NAMALWA (cell line): ENCODE measurements at places on chromosomes 2 and 18.
A peak's percentile ranks its signal among the peaks of the same experiment; 100 is the strongest.

GRCh38 chr2:234436482-234436837, 60.4 kb downstream of the ARL4C start:
- no peak for DNase-seq

DNA sequence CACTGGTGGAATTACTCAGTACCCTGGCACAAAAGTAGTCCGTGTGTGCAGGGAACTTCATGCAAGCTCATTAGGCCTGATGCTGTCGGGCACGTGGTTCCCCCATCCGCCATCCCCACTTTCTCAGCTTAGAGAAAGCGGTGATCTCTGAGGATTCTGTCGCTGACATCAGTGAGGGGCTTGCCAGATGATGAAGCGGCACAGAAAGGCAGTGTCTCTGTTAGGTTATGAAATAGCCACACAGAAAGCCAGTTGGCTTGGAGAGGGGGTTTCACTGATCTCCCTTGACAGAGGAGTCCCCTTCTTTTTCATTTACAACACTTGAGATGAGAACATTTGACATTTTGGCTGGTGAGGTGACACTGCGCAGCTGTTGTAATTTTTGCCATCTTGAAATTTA, 179.7 kb downstream of the FAM210A start:
- no peak for DNase-seq

DNA sequence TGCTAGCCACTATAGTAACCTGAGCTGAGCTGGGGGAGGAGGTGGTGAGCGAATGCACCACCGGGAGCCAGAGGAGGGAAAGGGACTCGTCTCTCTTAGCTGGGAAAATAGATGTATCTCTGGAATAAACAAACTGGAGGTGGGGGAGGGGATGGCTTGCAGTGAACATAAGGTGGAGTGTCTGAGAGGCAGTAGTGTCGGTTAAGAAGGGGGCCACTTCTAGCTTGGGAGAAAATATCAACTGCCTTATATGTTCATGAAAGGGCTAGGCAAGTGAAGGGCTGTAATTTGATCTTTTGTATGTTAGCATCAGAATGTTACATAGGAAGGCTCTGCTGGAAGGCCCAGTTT, 2.2 kb downstream of the SETBP1 start:
- DNase-seq, result no peak

GRCh38 chr18:36697905-36698304, 130.9 kb downstream of the TPGS2 start:
- no peak for DNase-seq

GRCh38 chr2:31238126-31238905, 4.4 kb downstream of the EHD3 start:
- no peak for DNase-seq

DNA sequence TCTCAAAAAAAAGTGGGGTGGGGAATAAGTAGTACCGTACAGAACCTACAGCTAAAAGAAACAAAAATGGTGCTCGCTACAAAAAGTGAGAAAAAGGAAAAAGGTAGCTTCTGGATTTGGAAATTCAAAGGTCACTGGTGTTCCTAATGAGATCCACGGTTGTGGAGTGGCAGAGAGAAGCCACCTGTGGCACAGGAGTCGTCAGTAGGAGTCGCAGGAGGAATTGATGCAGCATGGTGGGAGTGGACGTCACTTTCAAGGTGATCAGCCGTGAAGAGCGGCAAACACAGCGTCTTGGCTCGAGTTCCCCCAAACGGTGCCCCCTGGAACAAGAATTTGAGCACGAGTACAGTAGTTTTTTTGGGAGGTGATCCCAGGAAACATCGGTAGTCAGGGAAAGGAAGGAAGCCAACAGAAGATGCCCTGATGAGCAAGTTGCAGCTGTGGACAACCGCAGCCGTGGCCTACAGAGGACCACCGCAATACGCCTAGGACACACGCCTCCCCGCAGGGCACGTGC, 1.4 kb upstream of the TTL start:
- peak; percentile 52 for DNase-seq

DNA sequence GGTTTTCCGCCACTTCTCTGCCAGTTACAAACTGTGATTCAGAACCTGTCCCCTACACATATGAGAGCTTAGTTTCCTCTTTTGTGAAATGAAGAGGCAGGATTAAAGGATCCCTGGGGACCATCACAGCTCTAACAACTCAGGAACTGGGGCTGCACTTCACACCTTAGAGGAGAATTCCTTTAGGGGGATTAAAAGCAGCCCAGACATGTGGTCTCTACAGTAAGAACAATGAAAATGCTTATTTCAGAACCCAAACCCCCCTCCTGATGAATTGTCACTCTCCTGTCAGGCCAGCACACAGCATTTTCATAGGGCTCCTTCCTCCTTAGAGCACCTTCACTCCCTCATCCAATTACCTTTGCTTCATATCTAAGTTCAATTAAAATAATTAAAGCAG, 101.5 kb upstream of the NEDD4L start:
- no peak for DNase-seq

DNA sequence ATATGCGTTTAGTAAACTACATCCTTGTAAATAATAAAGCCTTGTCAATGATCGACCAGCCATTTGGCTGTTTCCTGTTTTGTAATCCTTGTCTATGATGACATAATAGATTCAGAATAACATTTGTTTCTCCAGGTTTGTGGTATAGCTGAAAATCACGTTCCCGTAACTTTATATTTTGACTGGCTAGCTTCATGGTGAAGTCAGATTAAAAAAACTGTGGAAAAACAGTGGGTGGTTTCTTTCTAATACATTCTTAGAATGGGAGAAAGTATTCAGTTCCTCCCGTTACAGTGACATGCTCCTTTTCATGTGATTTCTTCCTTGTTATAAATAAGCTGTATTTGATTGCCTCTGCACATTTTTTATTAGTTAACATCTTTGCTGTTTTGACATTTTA, 366.9 kb downstream of the NYAP2 start:
- no peak for DNase-seq

DNA sequence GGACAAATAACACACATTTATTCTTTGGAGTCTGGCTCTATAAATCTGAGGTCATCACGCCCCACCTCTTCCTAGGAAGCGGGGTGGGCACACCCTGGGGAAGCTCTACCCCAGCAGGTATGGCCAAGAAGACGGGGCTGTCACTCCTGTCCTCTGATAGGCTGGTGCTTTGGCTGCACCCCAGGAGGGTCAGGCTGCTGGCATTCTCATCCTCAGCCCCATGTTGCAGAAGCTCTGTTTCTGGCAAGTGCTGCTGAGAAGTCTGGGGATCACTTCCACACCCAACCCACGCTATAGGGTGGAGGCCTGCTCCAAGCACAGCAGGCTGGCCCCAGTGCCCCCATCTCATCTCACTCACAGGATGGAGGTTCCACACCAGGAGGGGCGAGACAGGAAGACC, 17.6 kb downstream of the ARHGEF4 start:
- DNase-seq, result no peak

DNA sequence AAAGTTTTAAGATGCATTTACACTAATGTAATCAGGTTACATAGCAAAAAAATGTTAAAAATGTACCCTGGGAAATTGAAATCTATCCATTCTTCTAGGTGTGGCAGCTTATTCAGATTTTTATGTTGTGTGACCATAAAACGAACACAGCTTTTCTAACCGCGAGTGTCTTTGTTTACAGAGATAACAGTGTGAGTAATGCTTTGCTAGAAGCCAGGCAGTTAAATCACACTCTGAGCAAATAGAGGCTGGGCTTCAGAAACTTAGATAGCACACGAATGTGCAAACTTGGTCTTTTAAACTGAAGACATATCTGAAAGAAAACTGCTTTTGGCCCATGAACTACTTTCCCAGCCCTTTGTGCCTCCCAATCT, 116.1 kb downstream of the SPTBN1 start:
- DNase-seq, result peak; percentile 44

DNA sequence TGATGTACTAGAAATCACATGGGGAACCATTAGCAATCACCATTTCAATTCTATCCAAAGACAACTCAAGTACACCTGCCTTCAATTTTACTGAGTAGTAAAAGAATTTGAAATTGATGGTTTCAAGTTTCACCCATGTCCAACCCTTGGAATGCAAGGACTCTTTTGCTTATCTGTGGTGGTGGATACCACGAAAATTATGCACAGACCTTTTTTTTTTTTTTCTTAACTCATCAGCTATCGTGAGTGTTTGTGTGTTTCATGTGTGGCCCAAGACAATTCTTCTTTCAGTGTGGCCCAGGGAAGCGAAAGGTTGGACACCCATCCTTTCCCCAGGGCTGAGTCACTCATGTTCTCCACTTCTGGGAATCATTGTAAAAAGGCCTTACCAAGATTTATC, 23.1 kb downstream of the ID2 start:
- DNase-seq, result no peak

DNA sequence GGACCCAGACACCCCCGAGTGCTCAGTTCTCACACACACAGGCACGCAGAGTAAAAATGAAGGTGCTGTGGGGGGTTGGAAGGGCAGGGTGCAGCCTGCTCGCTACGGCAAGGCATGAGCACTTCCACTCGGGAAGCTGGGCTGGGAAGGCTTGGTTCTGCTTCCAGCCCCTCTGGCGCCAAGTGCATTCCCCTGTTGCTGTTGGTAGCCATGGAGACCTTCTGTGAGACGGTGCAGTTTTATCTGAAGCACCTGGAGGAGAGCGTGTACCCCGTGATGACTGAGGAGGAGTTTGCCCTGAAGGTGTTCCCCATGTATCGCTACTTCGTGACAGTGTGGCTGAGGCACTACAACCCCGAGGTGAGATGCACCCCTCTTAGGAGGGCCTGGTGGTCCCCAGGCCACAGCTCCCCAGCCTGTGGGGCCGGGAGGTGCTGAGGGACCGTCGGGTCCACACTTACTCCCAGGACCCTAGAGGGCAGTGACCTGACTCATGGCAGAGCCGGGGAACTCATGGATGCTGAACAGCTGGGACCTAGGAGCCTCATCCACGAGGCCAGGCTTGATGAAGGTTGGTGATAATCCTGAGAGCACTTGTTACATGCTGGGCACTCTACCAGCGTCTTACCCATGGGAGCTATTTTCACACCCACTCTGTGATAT, 15.5 kb downstream of the MROH2A start:
- no peak for DNase-seq

DNA sequence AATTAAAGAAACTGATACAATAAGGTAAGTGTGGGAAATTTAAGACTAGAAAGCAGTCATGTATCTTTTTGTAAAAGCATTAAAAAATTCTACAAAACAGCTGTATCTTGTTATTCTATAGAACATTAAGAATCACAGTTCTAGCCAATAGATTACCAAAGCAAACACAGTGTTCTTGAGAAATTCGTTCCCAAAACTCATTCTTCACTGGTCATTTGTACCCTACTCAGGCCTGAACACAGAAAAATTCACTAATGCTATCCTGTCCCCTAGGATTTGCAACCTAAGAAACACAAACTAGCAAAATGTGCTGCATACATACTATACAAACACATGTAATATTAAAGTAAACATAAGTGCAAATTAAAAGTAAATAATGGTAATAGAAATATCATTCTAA, 29.1 kb downstream of the ERMN start:
- no peak for DNase-seq

DNA sequence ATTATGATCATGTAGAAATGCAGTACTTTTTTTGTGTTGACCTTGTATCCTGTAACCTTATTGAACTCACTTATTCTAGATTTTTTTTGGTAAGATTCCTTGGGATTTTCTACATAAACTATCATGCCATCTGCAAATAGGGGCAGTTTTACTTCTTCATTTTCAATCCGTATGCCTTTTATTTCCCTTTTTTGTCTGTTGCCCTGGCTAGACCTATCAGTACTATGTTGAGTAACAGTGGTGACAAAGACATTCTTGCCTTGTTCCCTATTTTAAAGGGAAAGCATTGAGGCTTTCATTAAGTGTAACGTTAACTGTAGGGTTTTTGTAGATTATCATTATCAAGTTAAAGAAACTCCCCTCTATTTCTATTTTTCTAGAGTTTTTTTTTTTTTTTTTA, 92.3 kb downstream of the LYPD1 start:
- DNase-seq, result no peak

DNA sequence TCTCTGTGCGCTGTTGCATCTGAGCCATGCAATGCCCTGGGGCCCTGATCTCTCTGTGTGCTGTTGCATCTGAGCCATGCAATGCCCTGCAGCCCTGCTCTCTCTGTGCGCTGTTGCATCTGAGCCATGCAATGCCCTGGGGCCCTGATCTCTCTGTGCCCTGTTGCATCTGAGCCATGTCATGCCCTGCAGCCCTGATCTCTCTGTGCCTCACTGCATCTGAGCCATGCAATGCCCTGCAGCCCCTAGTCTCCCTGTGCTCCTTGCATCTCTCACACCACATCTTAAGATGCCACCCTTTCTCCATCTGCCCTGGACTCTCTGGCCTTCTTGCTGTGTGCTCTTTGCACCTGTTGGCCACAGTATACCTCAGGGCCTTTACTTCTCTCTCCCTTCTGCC, 56.2 kb downstream of the SOX11 start:
- DNase-seq, result no peak

- no peak for DNase-seq
Observed at GRCh38 chr2:185245806-185246205, 492.8 kb upstream of the FSIP2 start.

DNA sequence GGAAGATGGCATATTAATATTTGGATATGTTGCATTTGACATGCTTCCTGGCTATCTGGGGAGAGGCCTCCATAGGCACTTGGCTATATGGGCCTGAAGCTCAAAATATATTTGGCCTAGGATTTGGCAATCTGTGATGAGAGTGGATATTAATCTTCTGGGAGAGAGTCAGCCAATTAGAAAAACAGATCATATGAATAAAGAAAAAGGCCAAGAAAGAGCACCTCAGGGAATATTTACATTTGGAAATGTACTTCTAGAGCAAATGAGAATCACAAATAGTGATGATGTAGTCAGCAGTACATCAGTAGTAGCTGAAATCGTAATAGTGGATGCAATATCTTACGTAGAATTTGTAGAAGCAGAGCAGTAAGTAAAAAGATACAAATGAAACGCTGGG, 277.0 kb downstream of the CTNNA2 start:
- DNase-seq, result no peak

DNA sequence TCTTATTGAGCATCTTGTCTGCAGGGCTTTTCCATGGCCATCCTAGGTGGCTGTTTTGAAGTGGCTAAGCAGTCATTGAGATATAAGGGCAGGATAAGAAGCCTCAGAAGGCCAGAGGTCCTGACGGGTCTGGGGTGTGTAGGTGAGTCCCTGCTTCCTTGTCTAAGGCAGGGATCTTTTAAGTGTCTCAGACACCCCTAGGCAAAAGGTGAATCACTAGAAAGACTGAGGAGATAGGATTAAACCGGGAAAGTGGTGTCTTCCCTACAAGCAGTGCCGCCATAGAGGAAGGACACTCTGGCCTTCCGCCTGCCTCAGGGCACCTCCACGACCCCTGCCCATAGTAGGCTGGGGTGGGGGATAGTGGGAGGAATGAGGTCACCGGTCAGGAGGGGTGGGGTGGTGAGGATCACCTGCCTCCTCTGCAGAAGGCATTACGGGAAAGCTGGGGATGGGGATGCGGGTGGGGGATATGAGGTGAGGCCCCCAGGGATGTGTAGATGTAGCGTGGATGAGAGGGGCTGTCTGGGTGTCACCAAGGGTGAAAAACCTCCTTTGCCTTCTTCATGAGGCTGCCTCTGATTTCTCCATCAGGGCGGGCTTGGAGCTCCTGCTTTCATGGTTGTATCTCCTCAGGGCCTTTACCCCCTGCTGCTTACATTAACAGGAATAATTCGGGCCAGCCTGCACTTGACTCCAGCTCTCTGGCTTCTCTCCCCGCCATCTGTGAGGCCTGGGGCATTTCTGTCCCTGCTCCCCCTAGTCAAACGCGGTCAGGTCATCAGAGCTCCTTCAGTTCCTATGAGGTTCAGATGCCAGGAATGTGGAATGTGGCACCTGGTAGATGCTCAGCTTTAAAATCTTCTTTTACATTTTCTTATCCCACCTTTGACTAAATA, 244.0 kb downstream of the DYSF start:
- no peak for DNase-seq

GRCh38 chr2:47346107-47346506, 56.8 kb upstream of the MSH2 start:
- DNase-seq, result no peak

GRCh38 chr2:144010096-144010836, 509.7 kb downstream of the ZEB2 start:
- no peak for DNase-seq
